ENCODE measurements at places on chromosomes 16 and 17.

- peak; percentile 83 for DNase-seq
Measured at GRCh38 chr16:84730406-84731106, 30.8 kb downstream of the USP10 start.

DNA sequence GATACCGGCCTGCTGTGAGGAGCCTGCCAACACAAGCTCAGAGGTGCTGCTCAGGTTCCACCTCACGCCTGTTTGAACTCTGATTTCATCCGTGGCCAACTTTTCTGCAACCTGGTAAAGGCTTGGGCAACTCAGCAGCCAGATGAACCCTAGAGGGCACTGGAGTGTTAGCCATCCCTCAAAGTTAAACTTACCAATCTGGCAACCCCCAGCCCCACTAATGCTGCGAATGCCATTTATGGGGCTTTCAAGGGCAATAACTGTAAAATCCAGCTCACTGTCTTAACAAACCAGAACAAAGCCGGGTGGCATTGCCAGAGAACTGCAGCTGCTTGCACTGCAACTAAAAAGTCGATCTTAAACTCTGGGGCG lies 105.5 kb downstream of the AXIN2 start:
- peak; percentile 40 for DNase-seq

GRCh38 chr17:13129356-13129755 lies 111.5 kb upstream of the ELAC2 start:
- no peak for DNase-seq

DNA sequence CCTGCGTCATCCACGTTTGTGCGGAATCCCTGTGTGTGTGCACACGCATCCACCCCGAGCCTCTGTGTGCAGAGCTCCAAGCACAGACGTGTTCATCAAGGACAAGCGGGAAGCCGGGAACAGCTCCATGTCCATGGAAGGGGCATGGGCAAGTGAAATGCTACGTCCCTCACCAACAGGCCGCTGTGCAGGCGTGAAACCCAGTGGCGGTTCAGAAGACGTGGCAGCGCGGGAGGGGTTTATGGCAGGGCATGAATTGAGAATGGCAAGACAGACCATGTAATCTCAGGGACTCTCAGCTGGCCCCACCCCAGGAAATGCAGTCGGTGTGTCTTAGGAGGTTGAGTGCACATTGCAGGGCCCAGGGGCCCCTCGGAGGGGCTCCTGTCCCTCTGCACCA lies 52.7 kb downstream of the TBC1D16 start:
- no peak for DNase-seq
